ENCODE measurements at places on chromosomes 13 and 19.

GRCh38 chr13:97521726-97522125 is 87.8 kb downstream of the RAP2A start:
- DNase-seq = no peak

DNA sequence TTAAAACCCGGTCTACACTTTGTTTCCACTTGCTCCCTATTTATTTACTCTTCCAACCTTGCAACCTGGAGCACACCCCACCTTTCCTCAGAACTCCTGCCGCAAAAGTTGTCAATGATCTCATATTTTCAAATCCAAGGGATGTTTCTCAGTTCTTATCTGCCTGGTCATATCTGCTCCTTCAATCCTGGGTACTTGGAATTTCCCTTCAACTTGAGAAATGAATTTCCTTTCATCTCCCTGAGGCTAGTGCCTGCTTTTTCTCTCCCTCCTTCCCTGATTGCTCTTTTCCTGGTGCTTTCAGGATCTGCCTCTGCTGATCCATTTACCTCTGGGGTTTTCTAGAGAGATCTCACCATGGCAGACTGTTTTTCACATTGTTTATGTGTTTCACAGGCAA is 154.8 kb upstream of the IRS2 start:
- DNase-seq = no peak

- no peak for DNase-seq
Measured at GRCh38 chr13:20351281-20352022, 119.3 kb upstream of the GJB6 start.

DNA sequence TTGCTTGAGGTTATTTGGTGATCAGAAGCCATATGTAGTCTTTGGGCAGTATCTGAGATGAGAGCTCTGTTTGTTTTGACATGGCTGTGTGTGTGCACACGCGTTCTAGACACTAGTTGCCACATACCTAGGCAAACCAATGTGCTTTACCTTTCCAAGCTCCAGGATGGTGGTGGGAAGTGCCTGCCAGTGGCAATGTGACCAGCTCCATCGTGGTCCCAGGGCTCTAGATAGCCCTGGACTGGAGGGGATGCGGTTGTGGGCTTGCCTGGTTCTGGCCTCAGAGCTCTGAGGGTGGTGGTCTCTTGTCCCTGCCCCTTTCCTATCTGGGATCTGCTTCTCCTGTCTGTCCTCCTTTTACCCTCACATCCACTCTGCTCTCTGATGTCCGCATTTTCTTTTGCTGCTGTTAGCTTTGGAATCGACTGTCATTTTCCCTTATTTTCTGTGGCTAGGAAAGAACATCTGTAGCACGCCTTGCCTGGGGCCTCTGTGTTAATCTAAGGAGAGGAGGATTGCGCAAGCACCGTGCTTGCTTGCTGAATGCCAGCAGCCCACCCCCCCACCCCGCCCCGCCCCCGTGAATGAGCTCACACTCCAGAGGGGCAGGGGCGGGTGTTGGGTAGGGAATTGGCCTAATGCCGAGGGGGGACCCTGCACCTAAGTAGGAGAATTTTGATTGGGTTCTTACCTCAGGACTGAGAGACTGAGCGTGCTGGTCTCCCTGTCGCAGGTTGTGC is 89.5 kb downstream of the ARHGEF7 start:
- no peak for DNase-seq

GRCh38 chr19:14768001-14768400 is 10.4 kb downstream of the ADGRE2 start:
- DNase-seq = peak; percentile 73

- no peak for DNase-seq
Measured at GRCh38 chr19:36051236-36051635, 2.8 kb downstream of the THAP8 start.

DNA sequence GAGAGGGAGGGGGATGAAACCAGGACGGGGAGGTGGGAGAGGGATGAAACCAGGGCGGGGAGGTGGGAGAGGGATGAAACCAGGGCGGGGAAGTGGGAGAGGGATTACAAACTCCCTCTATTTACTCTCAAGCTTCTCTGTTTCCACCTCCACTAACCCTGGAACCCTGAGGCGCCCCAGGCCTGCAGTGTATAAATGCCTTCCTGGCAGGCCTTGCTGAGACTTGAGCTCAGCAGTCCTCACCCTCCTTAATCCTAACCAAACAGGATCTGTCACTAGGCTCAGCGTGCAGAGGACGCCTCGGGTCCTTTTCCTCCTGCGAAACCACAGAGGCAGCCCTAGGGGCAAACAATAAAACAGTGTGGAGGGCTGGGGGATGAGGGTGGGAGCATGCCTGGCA is 32.1 kb upstream of the OR1M1 start:
- no peak for DNase-seq

GRCh38 chr19:16327911-16328823 is 3.5 kb downstream of the KLF2 start:
- DNase-seq = no peak

DNA sequence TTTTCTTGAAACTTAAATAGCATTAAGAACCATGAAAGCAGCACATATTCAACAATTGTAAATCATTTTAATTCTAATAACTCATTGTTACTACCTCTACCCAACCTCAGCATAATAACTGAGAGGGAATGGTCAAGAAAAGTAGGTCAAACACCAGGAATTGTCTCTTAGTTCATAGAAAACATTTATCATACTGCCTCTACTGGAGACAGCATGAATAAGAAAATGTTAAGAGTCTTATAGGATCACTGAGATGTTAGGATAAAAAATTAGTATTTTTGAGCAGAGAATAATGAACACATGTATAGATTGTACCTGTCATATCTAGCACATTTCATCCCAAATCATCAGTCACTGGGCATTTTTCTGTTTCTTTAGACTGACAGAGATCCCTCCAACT is 515.3 kb downstream of the PCDH9 start:
- DNase-seq = no peak

- DNase-seq = no peak
Measured at GRCh38 chr13:30479154-30479882, 13.6 kb upstream of the HMGB1 start.

DNA sequence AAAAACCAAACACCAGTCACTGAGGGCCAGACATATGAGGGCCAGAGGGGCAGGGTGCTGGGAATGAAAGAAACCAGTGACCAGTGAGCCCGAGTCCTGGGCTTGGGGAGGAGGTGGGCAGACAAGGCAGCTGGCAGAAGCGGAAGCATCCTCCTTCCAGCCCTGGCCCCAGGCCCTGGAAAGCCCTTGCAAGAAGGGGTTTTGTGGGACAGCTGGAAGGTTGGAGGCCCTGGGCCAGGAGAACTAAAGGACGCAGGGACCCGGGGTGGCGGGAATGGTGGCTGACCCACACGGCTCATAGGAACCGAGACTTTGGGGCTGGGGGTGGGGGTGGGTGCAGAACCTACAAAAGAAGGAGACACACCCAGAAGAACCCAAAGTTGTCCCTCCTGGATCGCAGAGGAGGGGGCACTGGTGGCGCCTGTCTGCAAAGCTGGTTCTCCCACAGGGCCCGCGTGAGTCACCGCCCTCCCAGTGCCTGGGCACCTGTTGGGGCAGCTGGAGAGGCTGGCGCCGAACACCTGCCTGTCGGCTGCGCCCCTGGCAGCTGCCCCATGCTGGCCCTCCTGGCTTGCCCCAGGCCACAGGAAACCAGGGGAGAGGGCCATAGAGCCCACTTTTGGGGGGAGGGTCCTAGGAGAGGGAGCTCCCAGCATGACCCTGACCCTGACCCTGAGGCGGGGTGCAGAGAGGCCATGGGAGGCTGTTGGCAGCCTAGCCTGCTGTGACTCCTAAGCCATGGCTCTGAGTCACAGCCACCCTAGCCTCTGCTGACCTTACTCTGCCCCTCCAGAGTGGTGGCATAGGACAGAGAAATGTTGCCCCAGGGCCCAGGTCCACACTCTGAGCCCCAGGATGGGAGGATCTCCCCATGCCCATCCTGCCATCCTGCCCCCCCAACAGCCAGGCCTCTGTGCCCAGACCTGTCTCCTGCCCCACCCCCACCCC is 802 bp downstream of the DMPK start:
- DNase-seq = no peak

DNA sequence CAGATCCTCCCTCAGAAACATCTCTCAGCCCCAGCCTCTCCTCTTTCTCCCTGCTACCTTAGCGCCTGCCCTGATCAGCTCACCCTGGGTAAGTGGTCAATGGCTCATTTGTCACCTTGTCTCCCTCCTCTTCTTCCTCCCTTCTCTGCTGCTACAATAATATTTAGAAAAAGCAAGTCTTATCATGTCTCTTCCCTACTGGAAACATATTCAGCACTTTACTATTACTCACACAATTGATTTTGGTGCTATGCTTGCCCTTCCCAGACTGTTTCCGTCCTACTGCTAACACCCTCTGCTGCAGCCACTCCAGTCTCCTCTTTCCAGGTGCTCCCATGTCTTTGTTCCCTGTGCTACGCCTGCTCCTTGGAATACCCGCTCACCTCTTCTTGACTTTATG is 35.8 kb downstream of the ESD start:
- DNase-seq = no peak

- DNase-seq = no peak
Measured at GRCh38 chr13:35926859-35927530, 204.2 kb downstream of the DCLK1 start.

- DNase-seq = no peak
Measured at GRCh38 chr13:36154567-36155291, 23.5 kb upstream of the DCLK1 start.

GRCh38 chr13:52786766-52787165 is 47.1 kb upstream of the CNMD start:
- no peak for DNase-seq

DNA sequence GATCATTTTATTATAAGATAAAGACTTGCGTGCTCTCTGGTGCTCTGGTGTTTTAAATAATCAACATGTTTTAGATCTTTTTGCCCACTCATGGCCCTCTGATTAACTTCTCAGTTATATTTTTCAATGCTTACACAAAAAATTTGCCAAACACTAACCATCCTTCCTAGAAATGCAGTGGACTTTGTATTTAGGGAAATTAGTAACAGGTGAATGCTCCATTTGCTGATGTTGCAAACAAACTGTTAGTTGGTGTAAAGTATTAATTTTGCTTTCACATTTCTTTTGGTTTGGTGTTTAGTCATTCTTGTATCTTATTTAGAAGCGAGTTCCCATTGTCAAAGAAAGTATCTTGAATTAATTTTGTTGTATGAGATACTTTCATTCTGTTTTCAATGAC is 2.7 kb downstream of the KL start:
- DNase-seq = no peak

DNA sequence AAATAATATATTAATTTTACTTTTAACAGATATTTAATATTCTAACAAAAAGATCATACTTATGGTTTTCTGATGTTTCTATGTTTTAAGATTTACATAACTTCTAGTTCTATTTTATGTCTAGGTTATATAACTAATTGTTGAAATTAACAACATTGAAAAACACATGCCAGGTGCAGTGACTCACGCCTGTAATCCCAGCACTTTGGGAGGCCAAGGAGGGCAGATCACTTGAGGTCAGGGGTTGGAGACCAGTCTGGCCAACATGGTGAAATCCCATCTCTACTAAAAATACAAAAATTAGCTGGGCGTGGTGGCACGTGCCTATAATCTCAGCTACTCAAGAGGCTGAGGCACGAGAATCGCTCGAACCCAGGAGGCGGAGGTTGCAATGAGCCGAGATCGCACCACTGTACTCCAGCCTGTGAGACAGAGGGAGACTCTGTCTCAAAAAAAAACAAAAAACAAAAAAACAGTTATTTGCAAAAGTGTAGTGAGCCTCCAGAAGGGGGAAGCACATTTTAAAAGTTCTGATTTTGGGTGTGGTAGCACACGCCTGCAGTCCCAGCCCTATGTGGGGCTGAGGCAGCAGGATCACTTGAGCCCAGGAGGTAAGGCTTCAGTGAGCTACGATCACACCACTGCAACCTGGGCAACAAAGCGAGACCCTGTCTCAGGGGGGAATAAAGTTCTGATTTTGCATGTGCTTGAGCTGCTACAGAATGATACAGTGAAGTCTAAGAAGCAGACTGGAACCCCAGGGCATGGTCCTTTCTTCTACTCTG is 18.7 kb downstream of the MIPEP start:
- DNase-seq = no peak

DNA sequence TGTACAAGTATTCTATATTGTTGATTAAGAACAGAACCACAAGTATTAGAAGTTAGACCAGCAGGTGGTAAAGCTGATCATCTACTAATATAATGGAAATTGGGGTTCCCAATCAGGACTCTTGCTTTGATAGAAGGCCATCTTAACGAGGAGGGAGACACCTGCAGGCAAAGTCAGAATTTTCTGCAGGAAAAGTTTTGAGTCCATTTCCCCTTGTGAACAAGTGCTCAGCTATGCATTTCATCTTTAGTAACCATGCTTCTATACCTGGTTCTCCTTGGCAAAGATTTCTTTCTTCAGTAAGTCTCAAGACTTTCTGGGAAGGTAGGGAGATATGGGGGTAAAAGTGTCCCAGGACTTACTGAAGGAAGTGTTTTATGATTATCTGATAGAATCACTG is 36.1 kb upstream of the USPL1 start:
- no peak for DNase-seq

Data from osteocyte (in vitro differentiated cells).